Eye (tissue), 1 donor: ENCODE measurements at places on chromosomes 6 and 20.
A peak's percentile ranks its signal among the peaks of the same experiment; 100 is the strongest.

DNA sequence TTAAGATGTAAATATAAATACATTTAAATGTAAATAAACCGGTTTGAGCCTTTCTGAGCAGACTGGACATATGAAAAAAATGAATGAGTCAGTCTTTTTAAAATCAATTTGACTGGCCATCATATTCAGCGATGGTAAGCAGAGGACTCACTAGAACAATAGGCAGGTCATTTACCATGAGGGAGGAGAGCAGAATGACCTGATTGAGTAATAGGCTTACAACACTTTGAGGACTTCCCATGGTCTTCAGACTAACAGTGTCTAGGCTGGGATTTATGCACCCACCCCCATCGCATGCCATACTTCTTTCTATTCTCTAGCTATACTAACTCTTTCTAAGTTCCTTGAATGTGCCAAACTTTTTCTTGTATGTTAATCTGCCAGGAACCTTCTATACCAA is 241.9 kb upstream of the RAB32 start:
- DNase-seq = no peak

DNA sequence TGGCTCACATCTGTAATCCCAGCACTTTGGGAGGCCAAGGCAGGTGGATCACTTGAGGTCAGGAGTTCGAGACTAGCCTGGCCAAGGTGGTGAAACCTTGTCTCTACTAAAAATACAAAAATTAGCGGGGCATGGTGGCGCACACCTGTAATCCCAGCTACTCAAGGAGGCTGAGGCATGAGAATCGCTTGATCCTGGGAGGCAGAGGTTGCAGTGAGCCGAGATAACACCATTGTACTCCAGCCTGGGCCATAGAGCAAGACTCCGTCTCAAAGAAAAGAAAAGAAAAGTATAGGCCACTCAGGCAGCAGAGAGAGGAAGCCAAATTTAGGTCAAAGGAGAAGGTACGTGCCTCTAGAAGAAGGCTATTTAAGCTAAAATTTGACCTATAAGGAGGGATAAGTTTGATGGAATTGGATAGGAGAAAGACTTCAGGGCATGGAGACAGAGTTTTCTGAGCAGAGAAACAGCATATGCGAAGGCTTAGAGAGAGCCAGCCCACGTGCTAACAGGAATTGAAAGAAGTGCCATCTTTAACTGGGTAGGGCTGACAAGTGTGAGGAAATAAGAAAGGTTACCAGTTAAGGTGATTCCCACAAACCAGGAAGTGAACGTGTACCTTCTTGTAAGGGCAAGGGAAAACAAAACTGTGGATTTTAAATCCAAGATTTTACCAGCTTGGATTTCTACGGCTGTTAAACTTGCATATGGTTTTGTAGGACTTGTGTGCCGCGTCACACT is 113.8 kb downstream of the IPCEF1 start:
- no peak for DNase-seq

- no peak for DNase-seq
Observed at GRCh38 chr6:41500561-41500960, 45.6 kb upstream of the FOXP4 start.

GRCh38 chr20:1186367-1186991 is 1.7 kb upstream of the TMEM74B start:
- no peak for DNase-seq

DNA sequence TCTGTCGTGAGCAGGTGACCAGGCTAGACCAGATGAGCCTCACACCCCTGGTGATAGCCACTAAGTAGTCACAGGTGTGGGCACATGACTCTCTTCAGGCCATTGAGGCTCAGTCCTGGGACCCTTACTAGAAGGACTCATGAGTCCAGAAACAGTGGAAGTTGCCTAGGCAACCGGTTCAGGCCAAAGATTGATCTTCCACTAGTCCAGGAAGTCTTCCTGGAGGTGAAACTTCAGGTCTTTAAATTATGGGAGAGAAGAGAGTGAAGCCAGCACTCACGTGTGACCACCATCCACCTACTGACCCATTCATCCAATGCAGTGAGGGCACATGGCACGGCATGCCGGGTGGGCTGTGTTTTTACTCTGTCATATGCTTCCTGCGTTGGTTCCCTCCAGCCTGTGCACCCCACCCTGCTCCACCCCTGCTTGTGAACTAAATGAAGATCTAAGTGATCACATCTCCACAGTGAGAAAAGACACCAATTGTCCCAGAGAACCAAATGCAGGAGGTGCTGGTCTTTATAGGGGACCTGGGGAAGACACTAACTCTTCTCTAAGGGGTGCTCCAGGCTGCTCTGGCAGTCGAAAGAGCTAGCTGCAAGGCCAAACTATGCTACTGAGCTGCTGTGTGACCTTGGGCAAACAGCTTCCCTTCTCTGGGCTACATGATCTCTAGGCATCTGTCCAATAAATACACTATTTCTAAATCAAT is 12.5 kb upstream of the STX16 start:
- DNase-seq = no peak

DNA sequence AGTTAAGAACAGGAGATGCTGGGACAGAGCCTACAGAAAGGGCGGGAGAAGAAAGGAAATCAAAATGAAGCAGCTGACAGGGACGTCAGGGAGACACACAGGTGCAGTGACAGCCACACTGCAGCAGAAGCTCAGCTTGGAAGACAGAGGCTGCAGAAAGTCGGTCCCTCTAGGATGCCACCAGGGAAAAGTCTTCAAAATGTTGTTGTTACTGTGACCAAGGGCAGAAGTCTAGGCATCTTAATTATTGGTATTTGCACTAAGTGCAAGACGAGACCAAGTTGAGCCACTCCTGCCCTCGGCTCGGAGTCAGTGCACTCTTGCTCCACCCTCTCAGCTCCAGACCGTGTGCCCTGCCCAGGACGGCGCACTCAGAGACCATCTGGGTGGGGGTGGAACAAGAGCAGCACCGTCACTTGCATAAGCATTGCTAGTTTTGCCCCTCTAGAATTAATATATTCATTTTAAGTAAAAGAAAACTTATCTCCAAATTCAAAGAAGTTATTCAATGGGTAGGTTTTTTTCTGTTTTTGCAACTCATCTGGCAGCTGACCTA is 2.6 kb downstream of the PRR18 start:
- DNase-seq = peak; percentile 23

GRCh38 chr20:61311656-61312387 is 59.8 kb downstream of the CDH4 start:
- no peak for DNase-seq

DNA sequence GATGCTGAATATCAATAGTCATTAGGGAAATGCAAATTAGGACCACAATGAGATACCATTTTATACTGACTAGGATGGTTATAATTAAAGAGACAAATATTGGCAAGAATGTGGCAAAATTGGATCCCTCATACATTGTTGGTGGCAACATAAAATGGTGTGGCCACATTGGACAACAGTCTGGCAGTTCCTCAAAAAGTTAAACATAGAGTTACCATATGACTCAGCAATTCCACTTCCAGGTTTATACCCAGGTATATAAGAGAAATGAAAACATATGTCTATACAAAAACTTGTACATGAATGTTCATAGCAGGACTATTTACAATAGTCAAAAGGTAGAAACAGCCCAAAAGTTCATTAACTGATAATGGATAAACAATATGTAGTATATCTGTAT is 2.0 kb upstream of the CRIP3 start:
- DNase-seq = no peak

DNA sequence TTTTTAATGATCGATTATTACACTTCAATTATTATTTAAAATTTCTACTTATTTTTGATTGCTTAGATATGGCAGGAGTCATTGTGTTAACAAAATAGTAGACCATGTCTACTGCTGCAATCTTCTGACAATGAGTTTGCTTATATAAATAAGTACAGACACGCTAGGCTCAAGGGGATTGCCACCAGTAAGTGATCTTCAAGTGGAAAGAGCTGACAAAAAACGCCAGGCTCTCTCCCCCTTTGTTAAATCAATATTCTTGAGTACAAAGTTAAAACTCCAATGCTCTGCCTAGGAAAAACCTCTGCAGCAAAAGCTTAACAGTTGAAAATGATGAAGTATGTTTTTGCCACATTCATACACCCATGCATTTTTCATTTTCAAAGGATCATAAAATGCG is 738.1 kb downstream of the HDGFL1 start:
- no peak for DNase-seq
